ENCODE measurements at places on chromosomes 6 and 20.
A peak's percentile ranks its signal among the peaks of the same experiment; 100 is the strongest.

DNA sequence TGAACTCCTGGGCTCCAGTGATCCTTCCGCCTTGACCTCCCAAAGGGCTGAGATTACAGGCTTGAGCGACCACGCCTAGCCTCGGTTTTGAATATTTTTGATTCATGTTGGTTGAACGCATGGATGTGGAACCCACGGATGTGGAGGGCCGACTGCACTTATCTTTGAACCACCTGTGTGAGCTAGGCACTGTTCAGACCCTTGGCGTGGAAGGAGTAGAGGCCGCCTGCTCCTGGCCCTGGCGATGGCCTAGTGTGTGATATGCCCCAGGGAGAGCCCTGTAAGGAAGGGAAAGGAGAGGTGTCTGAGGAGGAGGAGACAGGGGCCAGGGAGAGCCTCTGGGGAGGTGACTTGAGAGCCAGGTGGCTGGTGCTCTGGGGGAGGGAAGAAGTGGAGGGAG is 64.3 kb downstream of the BCAS4 start:
- DNase-seq = no peak

GRCh38 chr6:167662881-167663205 is 163.9 kb upstream of the AFDN start:
- DNase-seq = no peak

GRCh38 chr6:112253498-112253840 is 898 bp downstream of the LAMA4 start:
- DNase-seq = no peak

- no peak for DNase-seq
These were observed 71.8 kb upstream of the L3MBTL3 start for GRCh38 chr6:129946439-129947140.

DNA sequence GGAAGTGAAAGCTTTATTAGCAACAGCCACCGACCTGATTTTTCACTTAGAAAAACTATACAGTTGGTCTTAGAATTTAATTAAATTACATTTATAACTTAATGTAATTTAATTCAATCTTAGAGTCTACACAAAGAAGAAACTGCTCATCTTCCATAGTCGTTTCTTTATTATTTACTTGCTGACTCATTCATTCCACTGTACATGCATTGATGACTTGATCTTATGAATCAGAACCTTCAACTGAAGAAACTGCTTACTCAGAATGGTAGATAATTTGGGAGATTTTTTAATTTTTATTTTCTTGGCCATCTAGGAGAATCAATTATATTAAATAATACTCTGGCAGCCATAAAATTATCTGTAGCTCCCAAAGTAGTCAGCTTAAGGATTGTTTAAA is 1021.6 kb upstream of the FLRT3 start:
- DNase-seq = no peak

DNA sequence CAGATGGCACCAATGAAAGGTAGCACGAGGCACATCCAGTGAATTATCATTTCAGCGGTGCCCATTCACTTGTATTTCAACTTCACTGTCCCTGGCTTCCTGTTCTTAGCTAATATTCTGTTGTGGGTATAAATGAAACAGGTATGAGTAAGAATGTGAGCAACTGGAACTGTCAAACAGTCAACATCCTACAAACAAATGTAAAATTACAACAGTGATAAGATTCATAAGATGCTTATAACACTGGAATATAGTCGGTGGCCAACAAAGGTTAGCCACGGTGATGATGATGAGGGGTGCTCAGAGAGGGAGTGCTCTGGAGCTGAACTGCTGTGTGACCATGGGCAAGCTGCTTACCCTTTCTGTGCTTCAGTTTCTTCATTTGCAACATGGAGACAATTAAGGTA is 74.9 kb upstream of the TOX2 start:
- DNase-seq = no peak

- DNase-seq = no peak
These were observed 1.7 kb downstream of the CDK19 start for GRCh38 chr6:110813338-110814101.

DNA sequence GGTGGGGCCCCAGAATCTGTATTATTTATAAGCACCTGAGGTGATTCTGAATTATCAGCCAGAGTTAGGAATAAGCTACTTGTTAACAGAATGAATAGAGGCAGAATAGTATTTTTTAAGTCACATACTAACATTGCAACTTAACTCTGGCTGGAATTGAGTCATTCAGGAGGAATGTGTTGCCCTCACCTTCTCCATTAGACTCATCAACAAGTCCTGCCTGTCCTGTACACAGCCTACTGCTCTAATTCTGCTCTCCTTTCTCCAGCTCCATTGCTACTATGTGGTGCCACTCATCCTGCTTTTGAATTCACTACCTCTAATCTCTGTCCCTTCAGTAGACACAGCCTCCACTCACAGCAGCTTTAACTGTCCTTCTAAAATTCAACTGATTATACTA is 669.4 kb downstream of the DHX35 start:
- DNase-seq = no peak

DNA sequence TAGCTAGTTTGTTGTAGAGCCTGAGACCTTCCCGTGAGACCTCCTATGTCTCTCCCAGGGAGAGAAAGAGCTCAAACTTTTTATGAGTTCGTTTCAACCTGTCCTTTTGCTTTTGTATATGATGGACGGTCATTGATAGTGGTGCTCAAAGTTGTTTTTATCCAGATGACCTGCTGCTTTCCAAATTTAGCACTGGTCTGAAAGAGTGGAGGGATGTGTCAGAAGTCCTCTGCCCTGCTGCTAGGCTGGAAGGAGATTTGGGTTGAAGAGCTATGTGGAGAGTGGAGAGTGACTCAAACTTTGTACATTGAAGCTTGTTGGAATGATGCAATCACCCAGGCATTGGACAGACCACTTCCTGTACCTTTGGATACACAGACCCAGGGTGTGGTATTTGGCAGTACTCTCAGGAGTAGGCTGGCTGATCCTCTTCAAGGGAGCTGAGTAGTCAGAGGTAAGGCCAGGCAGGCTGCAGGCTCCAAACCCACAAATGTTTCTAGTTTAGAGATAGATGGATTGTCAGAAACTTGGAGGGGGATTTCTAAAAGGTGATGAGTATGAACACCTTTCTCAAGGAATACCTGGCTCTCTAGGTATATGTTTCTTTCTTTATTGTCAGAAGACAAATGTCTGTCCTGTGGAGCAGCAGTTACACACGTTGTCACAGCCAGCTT is 49.4 kb upstream of the RREB1 start:
- no peak for DNase-seq

- DNase-seq = no peak
These were observed 266.2 kb downstream of the TENT5A start for GRCh38 chr6:81486234-81486633.

DNA sequence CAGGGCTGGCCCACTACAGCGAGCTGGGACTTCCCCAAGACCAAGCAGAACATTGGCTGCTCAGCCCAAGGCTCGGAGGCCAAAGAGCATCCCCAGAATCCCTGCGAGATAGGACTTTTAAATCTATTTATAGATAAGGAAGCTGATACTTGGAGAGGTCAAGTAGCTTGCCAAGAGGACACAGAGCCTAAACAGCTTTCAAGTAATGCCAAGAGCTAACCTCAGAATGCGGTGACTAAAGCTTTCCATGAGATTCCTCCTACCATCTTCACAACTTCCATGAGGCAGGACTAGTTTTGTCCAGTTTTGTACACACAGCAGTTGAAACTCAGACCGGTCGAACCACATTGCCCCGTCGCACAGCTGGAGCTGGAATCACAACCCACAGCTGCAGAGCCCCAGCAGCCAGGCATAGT is 168.1 kb upstream of the TOP1 start:
- DNase-seq = no peak

DNA sequence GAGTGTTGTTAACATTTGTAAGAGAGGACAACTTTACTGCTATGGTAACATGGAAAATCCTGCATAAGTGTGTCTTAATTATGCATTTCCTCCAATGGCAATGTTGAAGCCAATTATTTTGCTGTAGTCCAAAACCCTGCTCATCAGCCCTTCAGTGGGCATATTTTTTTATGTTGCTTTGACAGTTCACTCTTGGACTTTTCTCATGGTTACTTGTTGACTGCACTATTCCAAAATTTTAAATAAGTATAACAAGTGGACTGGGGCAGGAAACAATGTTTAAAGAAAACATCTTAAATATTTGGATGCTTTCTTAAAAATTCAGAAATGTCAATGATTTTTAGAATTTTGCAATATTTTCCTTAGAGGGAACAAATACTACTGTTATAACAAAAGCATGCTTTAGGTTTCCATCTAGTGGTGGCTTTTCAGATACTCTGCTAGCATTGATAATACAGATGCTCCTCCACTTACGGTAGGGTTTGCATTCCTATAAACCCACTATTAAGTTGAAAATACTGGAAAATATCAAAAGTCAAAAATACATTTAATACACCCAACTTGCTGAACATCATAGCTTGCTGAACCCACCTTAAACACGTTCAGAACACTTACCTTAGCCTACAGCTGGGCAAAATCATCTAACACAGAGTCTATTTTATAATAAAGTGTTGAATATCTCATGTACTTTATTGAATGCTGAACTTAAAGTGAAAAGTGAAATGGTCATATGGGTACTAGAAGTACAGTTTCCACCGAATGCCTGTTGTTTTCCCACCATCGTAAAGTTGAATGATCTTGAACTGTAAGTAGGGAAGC is 86.4 kb downstream of the ADGRG6 start:
- DNase-seq = no peak

GRCh38 chr6:29671026-29671425 is 9.9 kb downstream of the ZFP57 start:
- no peak for DNase-seq

DNA sequence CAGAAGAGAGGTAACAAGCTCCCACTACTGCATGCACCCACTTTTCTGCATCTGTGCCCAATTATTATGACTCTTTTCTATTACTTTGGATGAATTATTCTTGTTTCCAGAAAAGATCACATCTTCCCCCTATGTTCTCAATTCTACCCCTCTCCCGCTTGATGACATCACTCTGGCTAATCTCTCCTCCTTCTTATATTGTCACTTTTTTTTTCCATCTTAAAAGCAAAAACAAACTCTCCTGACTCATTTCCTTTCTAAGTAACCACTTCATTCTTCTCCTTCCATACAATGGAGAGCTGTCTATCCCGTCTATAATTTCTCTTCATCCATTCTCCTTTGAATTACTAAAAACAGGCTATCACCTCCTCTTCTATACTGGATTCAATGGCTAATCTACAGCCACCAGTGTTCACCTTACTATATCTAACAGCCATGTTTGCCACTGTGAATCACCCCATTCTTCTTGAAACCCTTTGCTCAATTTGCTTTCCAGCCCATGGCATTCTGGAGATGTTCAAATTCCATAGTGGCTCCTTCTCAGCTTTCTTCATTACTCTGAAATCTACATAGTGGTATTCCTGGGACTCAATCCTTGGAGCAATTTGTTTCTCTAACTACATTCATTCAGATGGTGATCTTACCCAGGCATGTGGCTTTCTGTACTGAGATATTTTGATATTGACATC is 378.4 kb downstream of the ARHGAP18 start:
- no peak for DNase-seq

- DNase-seq = peak; percentile 71
These were observed 43.2 kb upstream of the OSTM1 start for GRCh38 chr6:108117427-108118358.

- DNase-seq = no peak
These were observed 35.6 kb downstream of the PDE7B start for GRCh38 chr6:135887069-135887468.

GRCh38 chr20:2042400-2042799 is 48.5 kb upstream of the PDYN start:
- DNase-seq = no peak

- no peak for DNase-seq
These were observed 79.3 kb upstream of the SHLD1 start for GRCh38 chr20:5670874-5671273.

GRCh38 chr6:78511009-78511408 is 356.3 kb upstream of the IRAK1BP1 start:
- no peak for DNase-seq

- DNase-seq = no peak
These were observed 16.6 kb downstream of the ERGIC3 start for GRCh38 chr20:35558451-35558850.

DNA sequence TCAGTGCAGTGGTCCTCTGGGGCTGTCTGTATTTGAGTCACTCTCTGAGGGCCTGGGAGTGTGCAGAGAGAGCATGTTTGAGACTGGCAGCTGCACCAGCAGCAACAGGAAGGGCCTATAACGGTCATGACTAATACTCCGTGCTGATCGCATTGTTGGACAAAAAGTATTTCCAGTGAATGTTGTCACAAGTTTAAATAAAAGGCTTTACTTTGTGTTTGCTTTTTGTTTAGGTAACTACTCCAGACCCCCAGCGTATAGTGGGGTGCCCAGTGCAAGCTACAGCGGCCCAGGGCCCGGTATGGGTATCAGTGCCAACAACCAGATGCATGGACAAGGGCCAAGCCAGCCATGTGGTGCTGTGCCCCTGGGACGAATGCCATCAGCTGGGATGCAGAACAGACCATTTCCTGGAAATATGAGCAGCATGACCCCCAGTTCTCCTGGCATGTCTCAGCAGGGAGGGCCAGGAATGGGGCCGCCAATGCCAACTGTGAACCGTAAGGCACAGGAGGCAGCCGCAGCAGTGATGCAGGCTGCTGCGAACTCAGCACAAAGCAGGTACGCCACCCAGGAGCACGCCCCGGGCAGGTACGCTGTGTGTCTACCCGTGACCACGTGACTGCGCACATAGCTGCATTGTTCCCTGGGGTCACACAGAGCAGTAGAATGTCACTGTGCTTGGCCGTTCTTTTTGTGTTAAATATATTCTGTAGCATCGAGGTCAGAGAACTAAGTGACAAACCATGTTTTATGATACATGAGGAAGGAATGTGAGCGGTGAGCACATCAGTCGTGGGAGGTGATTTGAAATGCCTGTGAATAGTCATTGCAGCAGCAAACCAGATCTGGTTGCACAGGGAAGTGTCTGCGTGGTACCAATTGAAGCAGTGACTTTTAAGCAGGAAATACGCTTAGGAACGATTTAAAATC is 174.7 kb downstream of the TMEM242 start:
- no peak for DNase-seq

GRCh38 chr6:122400121-122400450 is 634 bp downstream of the HSF2 start:
- no peak for DNase-seq

- DNase-seq = no peak
These were observed 194.8 kb downstream of the FRK start for GRCh38 chr6:115865914-115866313.

GRCh38 chr6:100322886-100323285 is 141.8 kb downstream of the SIM1 start:
- DNase-seq = no peak

- peak; percentile 50 for DNase-seq
These were observed 20.0 kb downstream of the SAMD3 start for GRCh38 chr6:130202782-130203181.

Measured in H9 (cell line).